ENCODE measurements at places on chromosomes 3 and 15.

DNA sequence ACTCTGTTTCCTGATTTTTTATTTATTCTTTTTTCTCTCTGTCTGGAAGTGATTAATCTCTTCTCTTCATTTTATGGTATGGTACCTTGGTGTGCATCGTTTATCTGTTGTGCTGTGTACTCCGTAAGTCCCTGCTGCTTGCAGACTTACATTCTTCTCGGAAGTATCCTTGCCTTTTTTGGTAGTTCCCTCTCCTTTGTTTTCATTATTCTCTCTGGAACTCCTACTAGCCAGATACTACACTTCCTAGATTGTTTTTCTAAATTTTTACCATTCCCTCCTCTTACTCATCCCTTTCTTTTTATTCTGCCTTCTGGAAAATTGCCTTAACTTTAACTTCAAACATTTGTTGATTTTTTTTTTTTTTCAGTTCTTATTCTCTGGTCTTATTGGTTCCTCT is 27.2 kb downstream of the PIK3CA start:
- H3K27me3 ChIP-seq = no peaks in the 10 kb centered on the region
- no peak for DNase-seq
- no peak overlapping the region for H3K4me3 ChIP-seq
- no peaks in the 10 kb centered on the region for H3K36me3 ChIP-seq
- peaks cover 14% of the 10 kb centered on the region for H3K4me1 ChIP-seq

- no peak overlapping the region for H3K27ac ChIP-seq
- no peak overlapping the region for H3K4me3 ChIP-seq
- H3K27me3 ChIP-seq = peaks cover 10% of the 10 kb centered on the region
- H3K4me1 ChIP-seq = no peaks in the 10 kb centered on the region
These were observed 13.3 kb downstream of the ITGA11 start for GRCh38 chr15:68418611-68419161.

- H3K27me3 ChIP-seq = no peaks in the 10 kb centered on the region
- DNase-seq = no peak
- no peak overlapping the region for H3K4me3 ChIP-seq
- no peak overlapping the region for H3K27ac ChIP-seq
These were observed 98.1 kb upstream of the STRIT1 start for GRCh38 chr3:155391551-155391958.

GRCh38 chr3:152728231-152728980 is 106.5 kb upstream of the P2RY1 start:
- H3K36me3 ChIP-seq = no peaks in the 10 kb centered on the region
- no peak for DNase-seq
- no peak overlapping the region for H3K27ac ChIP-seq
- no peaks in the 10 kb centered on the region for H3K4me1 ChIP-seq
- no peak overlapping the region for H3K4me3 ChIP-seq

- H3K36me3 ChIP-seq = no peaks in the 10 kb centered on the region
- no peak overlapping the region for H3K4me3 ChIP-seq
- H3K4me1 ChIP-seq = no peaks in the 10 kb centered on the region
- peaks cover 5% of the 10 kb centered on the region for H3K27me3 ChIP-seq
These were observed 1.2 kb downstream of the PRR20G start for GRCh38 chr3:127286571-127287140.

DNA sequence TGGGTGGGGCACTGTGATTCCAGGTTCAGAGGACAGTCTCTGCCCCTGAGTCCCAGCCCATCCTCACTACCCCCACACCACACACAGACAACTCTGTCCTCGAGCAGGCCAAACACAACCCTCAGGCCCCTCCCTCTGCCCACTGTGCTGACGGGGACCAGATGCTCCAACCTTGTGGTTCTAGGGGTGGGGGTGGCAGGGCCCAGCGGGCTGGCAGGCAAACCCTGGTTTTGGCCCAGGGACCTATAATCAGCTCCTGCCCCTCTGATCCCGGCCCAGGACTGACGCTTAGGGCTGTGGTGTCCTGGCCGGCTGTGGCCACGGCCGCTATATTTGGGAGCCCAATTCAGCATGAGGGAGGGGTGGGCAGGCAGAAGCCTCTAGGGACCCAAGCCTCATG is 5.0 kb upstream of the MYL3 start:
- H3K36me3 ChIP-seq = no peaks in the 10 kb centered on the region
- H3K27ac ChIP-seq = no peak overlapping the region
- H3K27me3 ChIP-seq = no peaks in the 10 kb centered on the region
- no peak for DNase-seq
- no peak overlapping the region for H3K4me3 ChIP-seq

DNA sequence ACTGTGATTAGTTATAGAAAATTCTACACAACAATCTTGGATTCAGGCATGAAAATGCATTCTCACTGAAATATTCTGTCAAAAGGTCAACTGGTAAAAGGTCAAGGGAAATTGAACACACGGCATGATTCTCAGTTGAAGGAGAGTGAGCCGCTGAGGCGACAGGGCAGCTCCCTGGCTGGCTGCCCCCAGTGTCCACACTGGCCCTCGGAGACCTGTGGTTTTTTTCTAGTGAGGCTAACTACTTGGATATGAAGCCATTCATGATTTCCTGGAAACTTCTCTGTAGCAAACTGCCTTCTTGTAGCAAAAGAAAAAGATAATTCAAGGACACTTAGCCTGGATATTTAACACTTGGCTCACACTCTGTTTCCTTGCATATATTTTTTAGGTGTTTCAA is 37.2 kb downstream of the AADACL2 start:
- H3K4me1 ChIP-seq = no peaks in the 10 kb centered on the region
- H3K36me3 ChIP-seq = no peaks in the 10 kb centered on the region
- no peak overlapping the region for H3K27ac ChIP-seq
- DNase-seq = no peak

DNA sequence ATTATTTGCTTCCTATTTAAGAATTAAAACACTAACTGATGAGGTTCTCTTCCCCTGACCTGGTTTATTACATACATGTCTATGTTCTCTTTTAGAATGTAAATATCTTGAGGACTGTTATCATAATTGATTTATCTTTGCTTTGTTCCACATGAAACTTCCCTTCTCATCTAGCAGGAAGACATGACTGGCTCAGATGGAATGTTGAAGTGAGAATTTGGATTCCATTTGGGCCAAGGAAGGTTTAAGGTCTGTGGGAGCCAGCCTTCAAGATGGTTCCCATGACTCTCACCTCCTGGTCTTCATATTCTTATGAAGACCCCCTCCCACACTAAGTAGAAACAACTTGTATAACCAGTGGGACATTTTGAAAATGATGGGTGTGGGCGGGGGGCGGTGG is 222.2 kb upstream of the GADL1 start:
- no peaks in the 10 kb centered on the region for H3K4me1 ChIP-seq
- H3K4me3 ChIP-seq = no peak overlapping the region
- no peaks in the 10 kb centered on the region for H3K36me3 ChIP-seq
- no peaks in the 10 kb centered on the region for H3K27me3 ChIP-seq
- no peak overlapping the region for H3K27ac ChIP-seq

DNA sequence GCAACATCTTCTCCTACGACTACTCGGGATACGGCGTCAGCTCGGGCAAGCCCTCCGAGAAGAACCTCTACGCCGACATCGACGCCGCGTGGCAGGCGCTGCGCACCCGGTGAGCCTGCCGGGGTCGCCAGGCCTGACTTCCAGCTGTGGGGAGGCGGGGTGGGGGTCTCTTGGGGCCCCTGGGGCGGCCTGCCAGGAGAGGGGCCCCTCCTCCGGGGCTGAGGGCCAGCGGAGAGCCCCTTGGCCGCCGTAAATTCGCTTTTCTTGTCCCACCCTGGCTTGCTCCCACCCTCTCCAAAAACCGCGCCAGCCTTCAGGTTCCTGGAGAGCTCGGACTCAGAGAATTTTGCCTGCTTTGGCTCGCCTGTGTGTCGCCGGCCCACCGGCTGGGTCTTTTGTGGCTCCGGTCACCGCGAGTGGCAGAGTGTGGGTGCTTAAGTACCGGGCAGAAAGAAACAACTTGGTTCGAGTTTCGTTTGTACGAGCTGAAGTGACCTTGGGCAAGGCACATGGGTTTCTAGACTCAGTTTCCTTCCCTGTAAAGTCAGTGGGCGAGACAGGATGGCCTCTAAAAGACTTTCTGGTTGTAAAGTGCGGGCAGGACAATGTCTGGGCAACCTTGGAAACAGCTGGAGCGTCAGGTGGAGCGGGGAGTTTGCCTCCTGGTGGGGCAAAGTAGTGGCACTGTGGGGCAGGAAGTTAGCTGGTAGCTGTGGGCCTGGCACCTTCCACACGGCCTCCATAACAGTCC is 976 bp downstream of the ABHD17C start:
- H3K4me1 ChIP-seq = no peaks in the 10 kb centered on the region
- H3K27me3 ChIP-seq = no peaks in the 10 kb centered on the region
- H3K27ac ChIP-seq = no peak overlapping the region

GRCh38 chr15:70559265-70560239 is 203.8 kb downstream of the UACA start:
- peaks cover 71% of the 10 kb centered on the region for H3K4me1 ChIP-seq
- no peaks in the 10 kb centered on the region for H3K36me3 ChIP-seq
- peak; percentile 69 for DNase-seq
- H3K27ac ChIP-seq = no peak overlapping the region
- peak overlapping the region; percentile 60 for H3K4me3 ChIP-seq

DNA sequence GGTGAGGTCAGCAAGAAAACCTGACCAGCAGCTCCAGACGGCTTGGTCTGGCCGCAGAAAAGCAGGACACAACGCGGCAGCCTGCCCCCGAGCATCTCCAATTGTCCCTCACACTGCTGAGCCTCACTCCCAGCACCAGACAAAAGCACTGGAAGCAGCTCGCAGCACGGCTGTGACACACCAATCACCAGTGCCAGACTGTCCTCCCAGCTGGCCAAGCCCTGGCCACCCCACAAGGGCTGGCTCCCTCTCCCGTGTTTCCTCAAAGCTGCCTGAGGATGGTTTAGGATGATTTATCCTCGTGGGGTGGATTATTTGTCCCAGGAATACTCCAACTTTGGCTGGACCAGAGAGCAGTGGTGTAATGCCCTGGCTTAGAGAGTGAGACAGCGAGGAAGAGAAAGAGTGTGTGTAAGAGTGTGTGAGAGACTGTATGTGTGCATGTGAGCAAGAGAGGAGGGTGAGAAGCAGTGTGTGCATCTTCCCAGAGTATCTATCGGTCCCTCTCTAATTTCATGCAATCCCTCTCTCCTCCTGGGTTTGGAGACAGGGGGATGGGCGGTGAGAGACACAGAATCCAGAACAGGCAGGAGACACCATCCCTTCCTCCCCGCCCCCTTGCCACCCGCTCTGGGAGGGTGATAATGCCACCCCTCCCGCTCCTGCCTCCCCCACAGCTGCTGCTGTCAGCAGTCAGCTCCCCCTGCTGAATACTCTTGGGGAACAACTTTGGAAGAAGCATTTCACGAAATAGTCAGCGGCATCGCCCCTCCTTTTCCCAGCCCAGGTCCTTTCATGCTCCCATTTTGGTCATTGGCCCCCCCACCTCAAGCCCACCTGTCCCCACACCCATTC is 34.2 kb downstream of the SEMA5B start:
- no peak for DNase-seq
- no peaks in the 10 kb centered on the region for H3K4me1 ChIP-seq
- no peaks in the 10 kb centered on the region for H3K27me3 ChIP-seq
- H3K27ac ChIP-seq = no peak overlapping the region
- H3K4me3 ChIP-seq = no peak overlapping the region

DNA sequence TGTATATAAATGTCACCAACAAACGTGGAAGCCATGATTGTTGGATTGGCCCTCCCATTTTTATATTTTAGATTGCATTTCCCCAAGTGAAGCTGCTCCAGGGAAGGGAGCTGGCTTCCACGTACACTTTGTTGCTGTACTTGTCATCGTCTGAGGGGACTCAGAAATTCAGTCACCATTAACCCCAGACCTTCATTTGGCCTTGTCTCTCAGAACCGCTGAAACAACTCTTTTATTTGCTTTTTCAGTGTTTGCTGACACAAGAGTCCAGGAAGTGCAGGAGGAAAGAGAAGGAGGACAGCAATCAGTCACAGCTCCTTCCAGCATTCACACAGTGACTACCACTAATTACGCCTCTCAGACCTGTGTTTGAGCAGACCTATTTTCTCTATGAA is 276.5 kb downstream of the TBL1XR1 start:
- DNase-seq = no peak
- no peaks in the 10 kb centered on the region for H3K4me1 ChIP-seq
- no peaks in the 10 kb centered on the region for H3K27me3 ChIP-seq
- H3K4me3 ChIP-seq = no peak overlapping the region
- no peaks in the 10 kb centered on the region for H3K36me3 ChIP-seq

DNA sequence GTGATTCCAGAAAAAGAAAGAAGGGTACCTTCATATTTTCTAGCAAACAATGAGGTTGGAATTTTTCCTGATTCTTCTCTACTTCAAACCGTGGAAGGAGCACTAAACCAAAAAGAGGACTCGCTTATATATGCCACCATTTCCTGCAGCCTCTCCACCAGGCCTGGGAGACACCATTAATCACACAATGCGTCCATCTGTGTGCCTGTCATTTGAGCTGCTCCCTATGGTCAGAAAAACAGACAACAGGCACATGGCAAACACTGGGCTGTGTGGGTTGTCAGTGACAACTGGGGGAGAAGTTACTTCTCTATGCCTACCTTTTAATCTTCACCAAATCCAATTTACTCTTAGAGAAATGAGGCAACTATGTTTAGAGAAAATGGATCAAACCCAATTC is 71.9 kb downstream of the NR2F2 start:
- no peaks in the 10 kb centered on the region for H3K4me1 ChIP-seq
- H3K27ac ChIP-seq = no peak overlapping the region
- no peaks in the 10 kb centered on the region for H3K36me3 ChIP-seq
- H3K27me3 ChIP-seq = peaks cover 2% of the 10 kb centered on the region

DNA sequence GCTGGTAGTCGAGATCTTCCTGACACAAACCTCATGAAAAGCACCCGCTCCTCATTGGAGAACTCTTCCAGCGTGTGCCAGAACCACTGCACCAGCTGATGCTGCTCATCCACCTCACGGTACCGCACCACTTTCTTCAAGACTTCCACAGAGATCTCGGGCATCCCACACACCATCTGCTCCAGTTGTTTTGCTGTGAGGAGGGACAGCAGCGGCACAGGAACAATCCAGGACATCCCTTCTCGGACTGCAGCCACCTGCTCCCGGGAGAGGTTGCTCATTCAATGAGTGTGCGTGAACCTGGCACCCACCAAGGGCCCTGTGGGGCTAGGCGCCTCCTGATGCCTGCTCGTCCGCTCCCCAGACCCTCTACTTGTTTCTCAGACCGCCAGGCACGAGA is 15.1 kb downstream of the FBXL22 start:
- H3K27me3 ChIP-seq = no peaks in the 10 kb centered on the region
- H3K4me1 ChIP-seq = peaks cover 8% of the 10 kb centered on the region
- peaks cover 73% of the 10 kb centered on the region for H3K36me3 ChIP-seq
- no peak overlapping the region for H3K4me3 ChIP-seq
- DNase-seq = no peak
- no peak overlapping the region for H3K27ac ChIP-seq

- no peaks in the 10 kb centered on the region for H3K27me3 ChIP-seq
- H3K4me3 ChIP-seq = no peak overlapping the region
- no peaks in the 10 kb centered on the region for H3K4me1 ChIP-seq
- H3K36me3 ChIP-seq = no peaks in the 10 kb centered on the region
These were observed 91.1 kb downstream of the MYRIP start for GRCh38 chr3:39900462-39901002.

Measured in T-cell (primary cell).